ENCODE measurements at places on chromosomes 7 and 10.

- DNase-seq = no peak
These were observed 12.0 kb upstream of the PARP12 start for GRCh38 chr7:140074780-140075179.

DNA sequence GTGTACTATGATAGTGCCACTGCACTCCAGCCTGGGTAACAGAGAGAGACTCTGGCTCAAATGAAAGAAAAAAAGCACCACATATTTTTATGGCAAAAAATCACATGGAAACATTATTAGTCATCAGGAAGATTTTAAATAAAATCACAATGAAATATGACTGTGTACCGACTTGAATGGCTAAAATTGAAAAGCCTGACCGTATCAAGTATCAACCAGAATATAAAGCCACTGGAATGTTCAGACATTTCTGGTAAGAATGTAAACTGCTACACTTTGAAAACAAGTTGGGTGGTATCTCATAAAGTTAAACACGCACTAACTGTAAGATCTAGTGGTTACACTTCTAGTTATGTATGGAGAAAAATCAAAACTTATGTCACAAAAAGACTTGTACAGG lies 306.7 kb upstream of the MBL2 start:
- no peak for DNase-seq

- DNase-seq = no peak
These were observed at the start of gene ANKRD30A for GRCh38 chr10:37125191-37125732. ANKRD30A (plus strand) TSS chr10:37125598; CDS start chr10:37125788, 190 bp downstream.

DNA sequence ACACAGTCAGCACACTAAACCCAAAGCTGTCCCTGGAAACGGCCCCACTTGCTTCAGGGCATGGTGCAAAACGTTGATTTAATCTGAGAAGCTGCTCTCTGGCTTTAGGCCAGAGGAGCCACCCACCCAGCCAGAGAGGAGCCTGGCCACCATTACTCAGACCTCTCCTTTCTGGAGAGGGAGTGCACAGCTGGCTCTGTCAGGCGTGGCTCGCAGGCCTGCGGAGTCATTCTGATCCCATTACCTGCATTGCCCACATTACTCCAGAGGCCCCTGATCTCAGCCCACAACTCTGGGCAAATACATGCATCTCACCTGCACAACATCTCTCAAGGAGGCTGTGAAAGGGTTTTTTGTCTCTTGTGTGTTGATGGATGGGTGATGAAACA lies 370.0 kb upstream of the IGFBP3 start:
- DNase-seq = no peak

- DNase-seq = no peak
These were observed 59.7 kb downstream of the PHTF2 start for GRCh38 chr7:77858278-77858677.

DNA sequence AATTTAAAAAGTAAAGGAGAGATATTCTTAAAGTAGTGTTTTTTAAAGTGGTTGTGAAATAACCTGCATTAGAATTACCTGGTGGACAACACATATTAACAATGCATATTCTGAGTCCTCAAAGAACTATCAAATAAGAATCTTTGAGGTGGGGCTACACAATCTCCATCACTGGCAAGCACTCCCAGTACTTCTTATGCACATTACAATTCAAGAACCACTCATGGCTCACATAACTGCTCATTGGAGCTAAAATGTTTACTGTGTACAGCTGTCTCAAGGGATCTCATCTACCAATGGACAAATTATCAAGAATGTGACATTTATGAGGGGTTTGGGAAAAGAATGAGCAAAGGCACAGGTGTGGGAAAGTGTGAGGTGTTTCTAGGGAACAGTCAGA lies 692.0 kb downstream of the PHTF2 start:
- no peak for DNase-seq

GRCh38 chr7:8765374-8765773 lies 332.0 kb downstream of the NXPH1 start:
- no peak for DNase-seq

DNA sequence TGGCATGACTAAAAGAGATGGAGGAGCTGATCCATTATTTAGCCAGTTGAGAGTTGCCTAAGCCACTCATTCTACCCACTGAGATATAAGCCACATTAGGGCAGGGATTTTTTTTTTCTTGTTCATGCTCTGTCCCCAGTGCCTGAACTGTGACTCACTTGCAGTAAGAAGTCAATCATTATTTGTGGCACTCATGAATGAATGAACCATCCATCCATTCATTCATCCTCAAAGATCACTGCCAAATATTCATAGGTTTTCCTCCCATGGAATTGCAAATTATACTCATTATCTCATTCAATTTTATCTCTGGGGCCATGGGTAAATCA lies 22.8 kb upstream of the ARID5B start:
- no peak for DNase-seq

All from stimulated activated CD8-positive, alpha-beta memory T cell treated with anti-CD3 and anti-CD28 coated beads, Interleukin-4, amount 100 ng/mL, for 4 hours (primary cell).